ENCODE measurements at places on chromosomes 7 and 10. TPM values are rescaled to one million over a fixed set of nuclear protein-coding genes. Genes with fewer than 3 reads are reported as not detected.

Gene GATA3
- 3.2 TPM for total RNA-seq

Gene PILRA
- not detected for total RNA-seq

Gene SYCE1
- total RNA-seq, result not detected

Gene CASP7
- total RNA-seq, result 29.0 TPM

Gene NRG3
- total RNA-seq, result 0.58 TPM

Gene FBXL13
- 0.51 TPM for total RNA-seq

Gene NDUFA5
- total RNA-seq, result 31.4 TPM

Gene STYXL1
- total RNA-seq, result 78.0 TPM

Gene IGF2BP3
- total RNA-seq, result 49.3 TPM

Gene STK31
- total RNA-seq, result 0.12 TPM

Gene CLRN3
- not detected for total RNA-seq

Gene SFRP5
- not detected for total RNA-seq

Gene DLX6
- total RNA-seq, result not detected

Gene CLDN3
- 29.7 TPM for total RNA-seq

Gene PTF1A
- total RNA-seq, result not detected

Gene KMT2E
- 46.4 TPM for total RNA-seq

Gene EPO
- not detected for total RNA-seq

Gene SYT15
- total RNA-seq, result 0.14 TPM

Gene TCAF2
- total RNA-seq, result 0.07 TPM

Gene IFIT1
- total RNA-seq, result 3.4 TPM

Gene NPY4R2
- not detected for total RNA-seq

Gene C10orf67
- total RNA-seq, result 0.43 TPM

Gene CNTNAP2
- total RNA-seq, result 2.7 TPM

Gene NPM3
- total RNA-seq, result 118 TPM

Gene CPA4
- total RNA-seq, result 19.6 TPM

Gene TUBAL3
- not detected for total RNA-seq

Gene NRP1
- 89.4 TPM for total RNA-seq

Gene WNT16
- total RNA-seq, result not detected

Gene AP1S1
- total RNA-seq, result 190 TPM

Gene ACTL6B
- total RNA-seq, result not detected

Gene ATOH7
- total RNA-seq, result 0.58 TPM

Gene NRAP
- total RNA-seq, result not detected

Gene ACHE
- total RNA-seq, result 0.51 TPM

Gene POT1
- 20.2 TPM for total RNA-seq

Gene SMC3
- 43.1 TPM for total RNA-seq

Gene PNLIPRP2
- total RNA-seq, result not detected

Gene IKZF5
- total RNA-seq, result 1.0 TPM

Gene CYP2C18
- not detected for total RNA-seq

Gene ADAP1
- total RNA-seq, result 3.9 TPM

Gene SPOCK2
- total RNA-seq, result 27.9 TPM

Gene WEE2
- not detected for total RNA-seq

Gene LIPN
- not detected for total RNA-seq

Gene RINT1
- total RNA-seq, result 13.5 TPM

Gene NME8
- not detected for total RNA-seq

Gene HOXA2
- total RNA-seq, result 2.0 TPM

Gene STEAP1B
- 0.17 TPM for total RNA-seq

Gene ANK3
- total RNA-seq, result 6.6 TPM

Gene C10orf53
- total RNA-seq, result not detected

Gene ZNF488
- 2.1 TPM for total RNA-seq

Gene PLOD3
- total RNA-seq, result 75.0 TPM

Gene SCIN
- 5.1 TPM for total RNA-seq

Gene UTF1
- not detected for total RNA-seq

Gene OPN1SW
- not detected for total RNA-seq

Gene COMTD1
- total RNA-seq, result 41.5 TPM

Gene CPA2
- total RNA-seq, result 0.14 TPM

Gene MYO3A
- 5.0 TPM for total RNA-seq

Measured in epithelial cell of proximal tubule (primary cell).